ENCODE measurements at places on chromosomes 2 and 18.

DNA sequence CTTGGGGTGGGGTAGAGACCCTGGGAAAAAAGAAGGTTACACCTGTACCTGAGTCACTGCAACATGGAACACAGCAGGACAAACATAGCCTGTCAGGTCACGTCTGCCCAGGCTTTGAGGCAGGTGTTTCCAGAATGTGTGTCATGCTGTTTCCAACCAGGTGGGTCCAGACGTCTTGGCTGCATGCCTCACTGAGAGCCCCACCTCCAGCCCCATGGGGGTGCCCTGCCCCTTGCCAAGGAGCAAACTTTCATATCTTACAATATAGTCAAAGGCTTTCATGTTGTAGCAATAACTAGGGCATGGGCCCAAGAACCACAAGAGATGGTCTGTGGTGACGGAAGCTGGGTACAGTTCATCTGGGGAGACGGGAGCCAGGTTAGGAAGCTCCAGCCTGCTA lies 499.7 kb downstream of the BCL11A start:
- no peak for DNase-seq

- no peak for DNase-seq
Measured at GRCh38 chr2:205511641-205512040, 170.7 kb upstream of the NRP2 start.

DNA sequence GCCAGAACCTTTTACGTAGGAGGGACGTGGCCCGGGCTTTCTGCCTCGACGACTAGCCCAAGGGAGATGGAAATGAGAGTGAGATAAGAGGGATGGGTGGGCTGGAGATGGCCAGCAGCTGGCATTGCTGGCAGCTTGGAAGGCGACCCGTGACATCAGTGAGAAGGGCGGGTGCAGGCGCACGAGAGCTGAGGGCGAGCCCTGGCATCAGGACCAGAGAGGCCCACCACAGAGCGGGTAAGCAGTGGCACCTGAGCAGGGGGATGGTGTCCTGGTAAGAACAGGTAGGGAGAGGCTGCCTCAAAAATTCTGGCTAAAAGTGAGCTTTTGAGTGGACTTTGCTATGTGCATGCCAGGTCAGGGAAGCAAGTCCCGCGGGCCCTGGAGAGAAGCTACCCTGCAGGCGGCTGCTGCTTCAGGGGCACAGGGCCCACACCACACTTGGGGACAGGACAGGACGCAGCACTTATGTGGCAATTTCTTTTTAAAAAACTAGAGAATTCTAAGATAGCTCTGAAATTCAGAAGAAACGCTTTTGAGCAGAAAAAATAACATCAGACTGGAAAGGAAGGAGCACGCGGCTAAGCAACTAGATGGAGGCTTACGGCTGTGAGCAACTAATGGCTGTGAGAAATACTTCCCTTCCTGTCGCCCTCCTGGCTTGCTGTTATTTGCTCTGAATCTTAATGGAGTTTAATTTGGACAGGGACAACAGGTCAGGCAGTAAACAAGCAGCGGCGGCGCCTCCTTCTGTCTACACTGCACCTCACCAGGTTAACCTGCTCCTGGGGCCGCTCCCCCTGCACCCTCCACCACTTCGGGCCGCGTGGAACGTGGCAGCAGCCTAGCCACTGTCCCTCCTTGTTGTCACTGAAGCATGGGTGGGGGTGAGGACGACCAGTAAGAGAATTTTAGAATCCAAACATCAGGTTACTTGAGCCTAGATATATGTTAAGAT lies 20.5 kb downstream of the THAP4 start:
- no peak for DNase-seq

DNA sequence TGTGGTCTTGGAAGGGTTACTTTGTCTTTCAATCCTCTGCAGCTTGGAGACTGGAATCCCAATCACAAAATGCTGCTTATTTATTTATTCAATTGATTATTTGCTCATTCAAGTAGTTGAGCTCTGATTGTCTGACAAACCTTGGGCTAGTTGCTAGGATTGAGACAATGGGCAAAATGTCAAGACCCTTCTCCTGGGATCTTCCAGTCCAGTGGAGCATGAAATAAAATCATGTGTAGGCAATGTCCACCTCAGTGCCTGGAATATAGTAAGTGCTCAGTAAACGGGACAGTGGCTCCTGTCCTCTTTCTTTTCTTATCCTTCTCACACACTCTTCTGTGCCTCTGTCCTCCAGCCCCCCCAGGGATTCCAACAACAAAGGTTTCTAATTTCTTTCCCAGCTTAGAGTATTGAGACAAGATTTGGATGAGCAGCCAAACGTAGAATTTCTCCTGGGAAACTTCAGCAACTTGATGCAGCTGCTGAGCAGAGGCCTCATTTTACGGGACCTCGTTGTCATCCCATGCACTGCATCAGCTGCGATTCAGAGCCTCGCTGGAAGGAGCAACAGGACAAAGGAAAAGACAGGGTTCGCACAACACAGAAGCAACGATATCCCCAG lies 545.0 kb downstream of the SOX11 start:
- no peak for DNase-seq

- no peak for DNase-seq
Measured at GRCh38 chr2:231299267-231299666, 96.2 kb upstream of the B3GNT7 start.

GRCh38 chr18:79949697-79950487 lies 1.6 kb downstream of the SLC66A2 start:
- peak; percentile 20 for DNase-seq

DNA sequence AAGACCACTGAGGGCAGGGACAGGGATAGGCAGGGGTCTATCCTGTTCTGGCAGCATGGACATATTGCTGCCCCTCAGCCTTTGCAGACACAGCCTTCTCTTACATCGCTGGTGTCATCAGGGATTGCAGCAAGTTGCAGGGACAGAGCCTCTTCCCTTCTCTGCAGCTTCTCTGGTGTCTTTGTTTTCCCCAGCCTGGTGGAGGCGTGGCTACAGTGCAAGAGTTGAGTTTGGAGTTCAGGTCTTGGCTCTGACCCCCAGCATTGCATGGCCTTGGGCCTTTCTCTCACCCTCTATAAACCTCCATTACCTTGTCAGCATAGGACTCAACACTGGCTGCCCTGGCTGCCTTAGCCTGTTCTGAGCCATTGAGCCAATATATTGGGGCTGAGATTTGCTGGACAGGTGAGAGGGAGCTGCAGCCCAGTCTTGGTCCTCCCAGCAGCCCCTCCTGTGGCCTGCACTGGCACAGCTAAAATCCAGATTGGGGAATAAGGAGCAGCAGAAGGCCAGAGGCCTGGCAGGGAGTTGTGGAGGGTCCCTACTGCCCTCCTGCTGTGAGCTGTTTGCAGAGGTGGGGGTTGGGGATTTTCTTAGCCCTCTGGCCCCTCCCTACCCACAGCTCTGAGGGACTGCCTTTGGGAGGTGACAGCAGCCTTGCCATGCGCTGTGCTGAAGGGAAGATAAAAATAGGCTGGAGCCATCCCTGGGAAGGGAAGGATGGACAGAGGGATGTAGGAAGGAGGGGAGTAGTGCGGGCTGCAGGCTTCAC lies 22.8 kb downstream of the EHD3 start:
- no peak for DNase-seq

GRCh38 chr2:44529448-44529847 lies 167.7 kb downstream of the CAMKMT start:
- no peak for DNase-seq

DNA sequence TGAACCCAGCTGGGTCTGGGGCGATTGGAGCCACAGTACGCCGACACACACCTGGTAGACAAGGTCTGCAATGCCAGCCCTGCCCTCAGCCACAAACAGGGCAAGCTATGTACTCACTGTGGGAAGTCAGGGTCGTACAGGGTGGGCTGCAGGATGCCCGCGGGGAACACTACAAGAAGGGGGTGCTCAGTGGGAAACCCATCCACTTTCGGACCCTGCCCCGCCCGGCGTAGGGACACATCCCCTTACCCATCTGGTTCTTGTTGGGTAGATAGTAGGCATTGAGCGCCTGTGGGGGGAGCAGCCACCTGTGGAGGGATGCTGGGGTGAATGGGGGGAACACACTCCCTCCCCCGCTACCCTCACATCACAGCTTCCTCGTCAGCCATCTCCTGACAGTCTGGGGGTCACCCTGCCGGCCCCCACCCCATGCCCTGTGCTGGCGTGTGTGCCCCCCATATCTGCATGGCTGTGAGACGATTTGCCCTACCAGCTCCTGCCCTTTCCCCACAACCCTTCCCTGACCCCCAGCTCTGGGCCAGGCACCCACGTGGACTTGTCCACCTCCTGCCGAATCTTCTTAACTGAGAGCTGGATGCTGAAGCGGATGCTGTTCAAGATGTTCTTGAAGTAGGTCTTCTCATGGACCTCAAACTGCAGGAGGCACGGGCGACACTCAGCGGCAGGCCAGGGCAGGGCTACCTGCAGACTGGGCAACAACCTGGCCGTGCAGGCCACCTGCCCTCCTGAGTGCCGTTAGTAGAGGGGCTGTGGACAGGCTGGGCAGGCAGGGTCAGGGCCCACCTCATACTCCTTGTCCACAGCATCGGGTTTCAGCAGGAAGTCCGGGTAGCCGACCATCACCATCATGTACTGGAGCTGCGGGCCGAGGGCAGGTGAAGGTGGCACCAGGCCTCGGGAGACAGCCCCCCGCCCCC lies 5.1 kb downstream of the ECEL1 start:
- no peak for DNase-seq

DNA sequence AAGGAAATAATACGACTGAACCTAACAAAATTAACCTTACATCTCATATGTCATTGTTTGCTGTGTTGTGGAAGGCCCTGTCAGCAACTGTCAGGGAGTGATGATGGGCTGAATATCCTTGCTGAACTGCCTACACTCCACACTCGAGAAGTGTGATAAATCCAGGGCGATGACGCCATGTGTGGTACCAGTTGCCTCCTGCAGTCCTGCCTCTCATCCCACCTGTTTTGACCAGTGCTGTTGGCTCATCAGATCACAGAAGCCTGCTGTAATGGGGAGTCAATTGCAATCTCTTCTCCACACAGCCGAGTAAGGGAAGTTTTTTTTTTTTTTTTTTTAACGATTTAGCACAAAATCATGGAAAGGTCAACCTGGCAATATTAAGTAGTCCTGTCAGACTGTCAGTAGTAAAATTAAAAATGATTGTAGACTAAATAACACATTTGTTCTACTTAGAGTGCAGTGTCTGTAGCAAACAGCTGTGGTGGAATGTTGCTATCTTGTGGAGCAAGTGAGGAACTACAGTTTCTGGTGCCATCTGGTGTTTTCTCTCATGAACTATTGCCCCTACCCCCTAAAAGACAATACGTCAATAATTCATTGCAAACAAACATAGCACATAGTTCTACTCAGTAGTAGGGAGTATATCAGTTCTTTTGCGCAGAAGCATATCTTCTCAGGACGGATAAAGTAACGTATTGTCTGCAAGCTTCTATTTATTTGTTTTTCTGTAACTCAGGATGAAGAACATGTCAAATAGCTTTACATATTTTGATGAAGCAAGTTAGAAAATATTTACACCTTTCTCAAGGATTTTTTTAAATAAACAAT lies 347.6 kb downstream of the CTNNA2 start:
- peak; percentile 58 for DNase-seq

DNA sequence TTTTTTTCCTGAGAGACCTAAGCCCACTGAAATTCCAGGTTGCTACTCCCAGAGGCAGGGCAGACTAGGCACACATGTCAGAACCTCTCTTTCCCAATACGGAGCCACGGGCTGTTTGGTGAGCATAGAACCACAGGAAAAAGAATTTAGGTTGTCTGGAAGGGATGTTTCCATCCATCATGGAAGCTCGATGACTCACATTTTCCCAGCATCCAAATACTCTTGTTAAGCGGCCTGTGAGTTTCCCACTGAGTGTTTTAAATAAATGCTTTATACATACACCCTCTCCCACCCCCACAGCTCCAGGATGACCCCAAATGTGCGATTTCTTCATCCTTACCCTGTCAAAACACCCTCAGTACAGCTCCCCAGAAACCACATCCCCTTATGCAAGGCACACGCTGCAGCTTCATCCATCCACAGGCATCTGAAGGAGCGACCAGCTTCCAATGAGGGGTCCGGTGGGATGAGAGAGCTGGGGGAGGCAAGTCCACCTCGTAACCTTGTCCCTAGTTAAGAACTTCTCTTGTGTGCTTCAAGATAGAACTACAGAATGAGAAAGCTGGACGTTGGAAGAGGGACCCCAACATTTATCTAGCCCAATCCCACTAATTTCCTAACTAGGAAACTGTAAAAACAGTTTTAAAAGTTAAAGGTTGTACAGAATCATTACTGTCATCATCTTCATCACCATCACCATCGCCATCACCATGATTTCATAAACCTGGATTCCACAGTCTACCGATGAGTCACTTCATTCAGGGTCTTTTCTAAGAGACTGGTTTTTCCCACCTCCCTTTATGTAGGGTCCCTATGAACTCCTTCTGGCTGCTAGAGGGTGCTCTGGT lies 63.5 kb upstream of the FZD7 start:
- DNase-seq = no peak

DNA sequence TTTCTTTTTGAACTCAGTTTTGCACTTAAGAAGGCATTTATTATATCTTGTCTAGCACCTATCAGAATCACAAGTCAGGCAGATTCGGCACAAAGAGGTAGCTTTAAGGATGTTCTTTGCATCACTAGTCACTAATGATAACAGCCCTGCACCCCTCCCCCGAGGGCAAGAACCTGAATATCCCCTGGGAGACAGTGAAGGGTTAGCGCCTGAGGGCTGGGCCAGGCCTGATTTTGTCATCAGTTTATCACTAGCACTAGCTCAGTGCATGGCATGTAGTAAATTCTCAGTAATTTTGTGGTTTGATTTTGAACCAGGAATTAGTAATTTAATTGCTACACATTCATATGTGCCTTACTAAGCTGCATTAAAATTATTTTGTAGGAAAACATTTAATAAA lies 23.9 kb upstream of the HS6ST1 start:
- DNase-seq = no peak

DNA sequence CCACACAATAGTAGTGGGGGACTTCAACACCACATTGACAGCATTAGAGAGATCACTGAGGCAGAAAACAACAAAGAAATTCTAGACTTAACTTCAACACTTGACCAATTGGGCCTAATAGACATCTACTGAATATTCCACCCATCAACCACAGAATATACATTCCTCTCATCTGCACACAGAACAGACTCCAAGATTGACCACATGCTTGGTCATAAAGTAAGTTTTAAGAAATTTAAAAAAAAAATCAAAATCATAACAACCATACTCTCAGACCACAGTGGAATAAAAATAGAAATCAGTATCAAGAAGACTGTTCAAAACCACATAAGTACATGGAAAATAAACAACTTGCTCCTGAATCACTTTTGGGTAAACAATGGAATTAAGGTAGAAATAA lies 9.0 kb upstream of the FLACC1 start:
- DNase-seq = no peak

- no peak for DNase-seq
Measured at GRCh38 chr2:219416235-219416602, 2.0 kb upstream of the DES start.

GRCh38 chr2:38214209-38214717 lies 138.3 kb upstream of the CYP1B1 start:
- peak; percentile 2 for DNase-seq

DNA sequence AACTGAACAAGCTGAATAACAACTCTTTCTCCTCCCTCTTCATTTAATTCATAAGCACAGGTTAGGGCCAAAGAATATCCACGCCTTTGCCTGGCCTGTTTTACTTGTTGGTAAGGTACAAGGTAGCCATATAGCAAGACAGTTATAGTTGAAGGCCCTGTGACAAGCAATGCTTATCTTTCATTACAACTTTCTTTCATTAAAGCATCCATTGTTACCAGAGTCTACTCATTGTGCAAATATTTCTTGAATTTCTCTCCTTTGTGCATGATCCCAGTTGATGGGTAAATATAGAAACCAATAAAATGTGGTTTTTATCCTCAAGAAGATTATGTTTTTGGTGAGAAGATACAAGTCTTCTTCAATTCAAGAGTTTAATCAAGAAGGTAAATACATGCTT lies 140.2 kb downstream of the UBE2E3 start:
- no peak for DNase-seq

- no peak for DNase-seq
Measured at GRCh38 chr18:50401295-50401694, 26.4 kb downstream of the SKA1 start.

All from NCI-H526 (cell line).